ENCODE measurements at places on chromosomes 13 and 19.

DNA sequence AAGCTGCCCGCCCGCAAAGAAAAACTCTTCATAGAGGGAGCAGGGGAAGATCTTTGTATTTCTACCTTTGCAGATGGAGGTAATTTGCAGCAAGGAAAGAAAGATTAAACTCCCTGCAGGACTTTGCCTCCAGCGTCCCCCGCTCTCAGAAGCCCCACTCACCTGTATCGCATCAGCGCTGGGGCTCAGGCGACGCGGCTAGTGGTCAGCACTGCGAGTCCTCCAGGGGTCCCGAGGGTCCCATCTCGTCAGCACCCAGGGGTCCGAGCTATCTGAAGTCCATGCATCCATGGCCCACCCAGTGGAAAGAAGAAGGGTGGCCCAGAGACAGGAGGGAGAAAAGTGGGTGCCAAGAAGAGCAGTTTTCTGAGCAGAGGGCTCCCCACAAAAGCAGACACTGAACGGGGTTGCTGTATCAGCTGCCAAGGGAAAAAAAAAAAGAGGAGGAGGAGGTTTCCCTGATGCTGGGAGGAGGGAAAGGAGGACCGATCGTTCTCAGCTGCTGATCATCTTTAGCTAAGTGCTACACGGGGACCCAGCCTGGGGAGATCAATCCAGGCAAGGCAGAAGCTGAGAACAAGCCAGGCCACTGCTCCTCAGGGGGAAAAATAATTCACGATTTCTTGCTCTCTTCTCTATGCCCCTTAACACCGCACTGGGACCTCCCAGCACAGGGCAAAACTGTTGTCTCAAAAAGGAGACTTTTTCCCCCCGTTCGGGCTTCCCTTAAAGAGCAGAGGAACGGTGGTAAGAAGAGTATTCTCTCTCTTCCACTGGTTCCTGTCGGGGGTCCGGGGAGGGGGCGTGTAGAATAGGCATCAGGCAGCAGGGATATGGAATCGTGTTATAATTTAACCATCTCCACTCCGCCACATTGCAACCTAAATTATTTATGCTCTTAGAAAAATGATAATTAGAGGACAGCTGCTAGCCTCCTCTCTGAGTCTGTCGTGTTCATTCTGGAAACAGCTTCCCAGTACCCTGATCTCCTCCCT lies 117.7 kb upstream of the CACNA1A start:
- DNase-seq, result no peak

DNA sequence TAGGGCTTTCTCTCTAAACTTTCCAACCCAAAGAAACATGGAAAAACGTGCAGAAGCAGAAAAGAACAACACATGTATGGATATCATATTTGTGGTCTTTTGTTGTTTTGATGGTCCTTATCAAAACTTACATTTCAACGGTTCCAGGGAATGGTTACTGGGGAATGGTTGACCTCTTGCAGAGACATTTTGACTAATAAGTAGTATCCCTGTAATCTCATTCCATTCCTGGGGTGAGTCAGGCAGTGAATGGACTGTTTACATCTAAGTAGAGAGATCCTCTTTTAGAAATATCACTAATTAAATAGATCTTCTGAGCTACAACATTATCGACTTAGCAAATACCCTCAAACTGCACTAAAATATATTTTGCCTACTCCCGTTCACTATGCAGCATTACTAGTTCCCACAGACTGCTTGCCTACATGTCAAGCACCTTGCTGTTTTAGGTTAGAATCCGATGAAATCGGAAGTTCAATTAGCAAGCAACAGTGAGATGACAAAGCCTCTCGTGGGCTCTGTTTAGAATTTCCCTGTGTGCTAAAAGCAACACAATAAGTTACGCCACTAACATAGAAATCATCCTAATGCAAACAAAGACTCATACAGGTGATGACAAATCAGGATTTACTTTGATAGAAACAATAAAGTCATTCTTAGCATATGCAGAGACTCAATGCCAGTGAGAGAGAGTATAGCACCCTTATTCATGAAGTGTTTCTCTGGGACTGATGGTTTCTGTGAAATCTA lies 797.7 kb upstream of the ARGLU1 start:
- no peak for DNase-seq

- DNase-seq, result no peak
Observed at GRCh38 chr19:17963936-17964691, 2.8 kb upstream of the KCNN1 start.

GRCh38 chr13:39054112-39054511 lies 15.9 kb downstream of the NHLRC3 start:
- DNase-seq, result no peak

DNA sequence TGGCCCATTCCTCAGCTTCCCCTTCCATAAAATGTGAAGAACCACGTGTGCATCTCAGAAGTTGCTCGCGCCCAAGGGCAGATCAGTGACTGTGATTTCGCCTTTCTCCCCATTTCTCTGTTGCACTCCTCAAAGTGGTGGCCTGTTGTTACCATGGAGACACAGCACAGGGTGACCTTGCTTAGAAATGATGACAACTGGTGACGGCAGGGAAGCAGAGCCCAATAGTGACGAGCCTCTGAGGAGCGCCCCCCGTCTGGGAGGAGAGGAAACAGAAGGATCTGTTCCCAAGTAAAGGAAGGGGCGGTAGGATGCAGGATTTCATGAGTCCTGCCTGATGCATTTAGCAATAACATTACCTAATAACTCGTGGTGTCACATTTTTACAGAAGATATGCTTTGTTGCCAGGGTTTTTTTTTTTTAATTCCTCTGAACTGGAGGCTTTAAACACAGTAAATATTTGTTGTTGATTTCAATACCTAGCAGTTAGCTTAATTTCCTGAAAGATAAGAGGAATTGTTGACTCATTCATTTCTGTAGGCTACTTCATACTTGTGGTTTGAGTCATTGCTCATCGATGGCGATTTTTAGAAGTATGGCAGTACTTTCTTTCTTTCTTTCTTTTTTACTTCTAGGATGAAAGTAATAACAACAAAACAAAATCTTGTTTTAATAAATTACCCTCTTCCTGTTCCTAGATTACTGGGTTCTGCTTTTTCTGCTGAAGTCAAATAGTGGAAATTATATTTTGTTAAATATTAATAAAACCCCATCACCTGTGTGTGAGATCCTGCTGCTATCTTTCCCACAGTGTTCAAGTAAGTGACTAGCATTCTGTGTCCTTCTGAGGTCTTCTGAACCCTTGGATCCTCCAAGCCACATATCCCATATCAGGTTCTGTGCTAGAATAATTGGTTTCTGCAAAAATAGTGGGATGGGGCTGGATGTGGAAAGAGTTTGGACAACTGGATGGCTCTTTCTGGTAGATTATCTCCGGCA lies 36.0 kb downstream of the MBNL2 start:
- DNase-seq, result peak; percentile 48

- DNase-seq, result no peak
Observed at GRCh38 chr13:41271456-41272285, 8.3 kb upstream of the MTRF1 start.

DNA sequence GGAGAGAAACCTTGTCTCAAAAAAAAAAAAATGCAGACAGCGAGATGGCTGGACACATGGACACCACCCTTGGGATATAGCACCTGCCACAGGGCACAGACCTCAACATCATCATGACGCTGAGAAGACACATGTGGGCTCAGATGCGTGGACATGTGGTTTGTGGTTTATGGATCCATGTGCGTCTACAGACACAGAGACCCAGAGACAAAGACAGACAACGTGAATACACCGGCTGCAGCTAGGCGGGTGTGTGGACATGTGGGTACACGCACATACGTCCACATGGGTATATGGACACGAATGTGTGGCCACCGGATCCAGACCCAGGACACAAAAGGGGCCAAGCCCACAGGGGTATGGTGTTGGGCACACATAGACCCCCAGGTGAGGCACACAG lies 1.3 kb downstream of the TNFSF14 start:
- DNase-seq, result peak; percentile 30

- no peak for DNase-seq
Observed at GRCh38 chr13:108859197-108860012, 230.0 kb downstream of the MYO16 start.

DNA sequence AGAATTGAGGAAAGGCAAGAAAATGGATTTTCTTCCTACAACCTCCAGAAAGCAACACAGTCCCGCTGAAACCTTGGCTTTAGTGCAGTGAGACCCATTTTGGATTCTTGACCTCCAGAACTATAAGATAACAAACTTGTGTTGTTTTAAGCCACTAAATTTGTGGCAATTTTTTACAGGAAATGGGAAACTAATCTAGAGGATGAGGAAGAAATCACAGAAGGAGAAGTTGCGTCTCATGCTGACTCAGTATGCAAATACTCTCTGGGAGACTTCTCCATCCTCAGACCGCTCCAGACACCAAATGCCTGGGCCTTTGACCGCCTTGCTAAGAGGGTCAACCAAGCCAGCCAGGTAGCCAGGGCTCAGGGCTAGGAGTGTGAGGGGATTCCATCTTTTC lies 13.1 kb upstream of the CEACAM16 start:
- no peak for DNase-seq

GRCh38 chr13:104975272-104975671 lies 1560.2 kb downstream of the EFNB2 start:
- no peak for DNase-seq

DNA sequence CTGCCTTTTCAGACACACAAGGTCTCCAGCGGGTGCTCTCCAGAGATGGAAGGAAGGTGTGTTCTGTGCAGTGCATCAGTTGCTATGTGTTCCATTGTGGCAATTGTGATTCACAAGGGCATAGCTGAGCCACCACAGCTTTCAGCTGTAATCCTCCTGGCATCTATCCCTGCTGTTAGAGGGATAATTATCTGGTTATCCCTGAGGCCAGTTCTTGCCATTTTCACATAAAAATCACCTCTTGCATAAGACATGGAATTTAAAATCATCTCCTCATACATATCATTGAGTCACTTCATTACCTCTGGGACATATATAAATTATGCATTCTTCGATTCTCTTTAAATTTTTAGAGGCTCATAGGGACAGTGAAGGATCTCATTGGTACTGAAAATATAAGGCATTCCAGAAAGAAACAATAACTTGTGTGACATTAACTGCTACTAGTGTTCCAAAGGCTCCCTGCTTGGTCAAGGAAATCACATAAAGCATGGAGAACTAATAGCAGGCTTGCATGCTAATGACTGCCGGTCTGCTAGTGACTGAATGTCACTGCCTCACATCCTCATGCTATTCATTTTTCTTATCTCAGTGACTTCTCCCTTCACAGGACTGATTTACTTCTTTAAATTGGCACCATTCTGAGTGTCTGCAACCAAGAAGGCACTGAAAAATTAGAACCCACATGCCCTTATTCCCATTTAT lies 214.0 kb downstream of the ENOX1 start:
- no peak for DNase-seq

- DNase-seq, result no peak
Observed at GRCh38 chr13:52348071-52348470, 57.9 kb downstream of the THSD1 start.

DNA sequence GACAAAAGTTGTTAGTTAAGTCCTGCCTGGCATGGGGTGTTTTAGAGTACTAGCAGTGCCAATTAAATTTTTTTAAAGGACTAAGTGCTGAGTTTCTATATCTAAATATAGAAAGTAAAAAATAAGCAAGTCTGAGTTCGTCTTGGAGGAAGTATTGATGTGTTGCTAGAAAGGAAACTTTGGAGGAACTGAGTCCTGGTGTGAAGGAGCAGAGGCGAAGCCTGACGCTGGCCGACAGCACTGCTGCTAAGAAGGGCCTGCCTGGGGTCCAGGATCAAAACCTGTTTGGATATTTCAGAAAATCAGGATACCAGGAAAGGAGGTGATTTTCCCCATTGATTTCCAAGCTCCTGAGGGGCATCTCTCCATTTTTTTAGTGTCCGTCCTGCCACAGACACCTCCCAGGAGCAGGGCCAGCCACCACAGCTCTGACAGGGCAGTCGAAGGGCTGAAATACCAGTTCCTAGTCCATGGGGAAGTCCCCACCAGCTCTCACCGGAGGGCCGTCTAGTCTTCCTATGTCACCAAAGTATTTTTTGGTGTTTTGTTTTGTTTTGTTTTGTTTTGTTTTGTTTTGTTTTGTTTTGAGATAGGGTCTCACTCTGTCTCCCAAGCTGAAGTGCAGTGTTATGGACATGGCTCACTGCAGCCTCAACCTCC lies 38.2 kb upstream of the NPAS1 start:
- no peak for DNase-seq

DNA sequence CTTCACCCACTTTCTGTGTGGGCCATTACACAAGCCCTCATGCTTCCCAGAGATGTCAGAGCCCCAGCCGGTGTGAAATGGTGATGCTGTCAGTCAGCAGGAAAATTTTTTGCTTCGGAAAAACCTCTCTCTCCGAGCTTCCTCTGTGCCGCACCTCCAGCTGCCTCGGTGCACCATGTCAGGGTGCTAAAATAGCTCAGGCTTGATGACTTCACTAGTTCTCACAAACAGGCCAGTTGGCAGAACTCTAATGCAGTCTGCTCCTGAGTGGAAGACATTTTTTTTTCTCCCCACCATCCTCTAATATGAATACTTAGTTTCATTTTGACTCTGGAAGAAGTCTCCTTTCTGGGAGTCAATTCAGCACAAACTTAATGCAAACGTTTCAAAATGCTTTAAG lies 71.3 kb downstream of the KLF12 start:
- no peak for DNase-seq

DNA sequence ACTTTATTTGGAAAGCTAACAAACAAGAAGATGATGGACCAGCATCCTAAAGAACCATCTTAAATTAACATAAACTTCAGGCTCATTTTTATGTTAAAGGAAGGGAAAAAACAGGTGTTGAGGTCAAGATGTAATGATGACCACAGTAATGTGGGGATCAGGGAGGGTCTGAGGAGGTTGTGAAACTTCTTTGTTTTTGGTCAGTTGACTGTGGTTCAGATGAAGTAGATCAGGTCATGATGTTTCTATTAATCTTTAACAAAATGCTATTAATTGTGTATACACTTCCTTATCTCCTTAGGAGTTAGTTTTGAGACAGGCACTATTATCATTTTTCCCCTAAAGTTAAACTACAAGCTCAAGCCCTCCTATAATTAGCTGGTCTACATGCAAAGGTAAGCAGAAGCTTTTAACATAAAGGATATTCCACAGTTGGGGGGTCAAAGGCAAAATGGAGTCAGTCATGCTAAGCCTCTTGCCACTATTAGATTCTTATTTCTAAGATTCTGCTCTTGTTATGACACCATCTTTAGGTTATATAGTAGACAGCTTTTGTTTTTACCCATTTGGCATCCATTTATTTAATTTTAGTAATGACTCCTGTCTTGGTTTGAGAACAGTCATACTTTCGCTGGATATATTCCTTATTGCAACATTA lies 800.1 kb upstream of the PCDH9 start:
- DNase-seq, result no peak

GRCh38 chr19:1453525-1454364 lies 3.8 kb downstream of the APC2 start:
- no peak for DNase-seq

Data from T-helper 22 cell (primary cell).